ENCODE measurements at places on chromosomes 7 and 10.

DNA sequence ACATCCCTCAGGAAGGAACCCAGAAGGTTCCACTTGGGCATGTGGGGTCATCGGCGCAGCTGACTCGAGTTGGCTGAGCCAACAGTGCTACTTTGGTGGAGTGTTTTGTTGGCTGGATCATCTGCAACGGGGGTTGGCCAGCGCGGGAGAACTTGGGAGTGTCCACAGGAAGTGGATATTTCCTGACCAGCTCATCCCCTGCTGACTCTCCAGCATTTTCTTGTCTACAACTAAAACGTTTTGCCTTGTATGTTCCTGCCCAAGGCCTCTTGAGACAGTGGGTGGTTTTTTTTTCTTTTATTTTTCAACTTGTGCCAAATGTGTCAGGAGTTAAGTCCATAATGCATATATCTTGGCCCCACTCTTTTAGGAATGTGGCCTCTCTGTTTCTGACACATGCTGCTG is 208.6 kb downstream of the ZNF365 start:
- DNase-seq, result no peak

DNA sequence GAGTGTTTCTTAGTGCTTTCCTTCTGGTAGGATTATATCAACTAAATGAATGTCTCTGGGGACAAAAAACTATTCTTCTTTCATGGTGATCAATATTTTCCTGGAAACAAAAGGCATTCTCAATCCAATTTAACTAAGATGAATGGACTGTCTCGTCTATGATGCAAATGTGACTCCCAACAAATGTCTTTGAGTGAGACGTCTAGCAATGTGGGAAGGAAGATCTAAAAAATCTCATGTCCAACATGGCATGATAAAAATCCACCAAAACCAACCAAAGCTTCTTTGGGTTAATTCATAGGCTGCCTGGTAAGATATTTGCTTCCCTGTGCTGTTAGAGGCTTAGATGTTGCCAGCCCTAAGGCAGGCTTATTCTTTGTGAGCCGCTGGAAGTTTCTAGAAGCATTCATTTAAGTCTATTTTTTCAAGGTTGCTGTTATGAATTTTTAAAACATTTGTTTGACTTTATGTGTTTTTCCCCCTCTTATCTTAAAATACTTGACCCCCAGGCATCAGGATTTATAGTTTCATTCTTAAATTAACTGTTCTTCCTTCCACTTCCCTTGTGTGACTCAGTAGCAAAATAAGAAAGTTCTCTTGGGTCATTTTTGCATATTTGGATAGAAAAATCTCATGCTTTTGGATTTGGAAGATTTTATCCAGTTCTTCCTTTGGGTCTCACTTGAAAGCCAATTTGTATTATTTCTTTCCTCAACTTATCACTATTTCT is 156.3 kb downstream of the NRP1 start:
- DNase-seq, result no peak

GRCh38 chr7:42972699-42973500 is 40.7 kb downstream of the MRPL32 start:
- DNase-seq, result no peak

DNA sequence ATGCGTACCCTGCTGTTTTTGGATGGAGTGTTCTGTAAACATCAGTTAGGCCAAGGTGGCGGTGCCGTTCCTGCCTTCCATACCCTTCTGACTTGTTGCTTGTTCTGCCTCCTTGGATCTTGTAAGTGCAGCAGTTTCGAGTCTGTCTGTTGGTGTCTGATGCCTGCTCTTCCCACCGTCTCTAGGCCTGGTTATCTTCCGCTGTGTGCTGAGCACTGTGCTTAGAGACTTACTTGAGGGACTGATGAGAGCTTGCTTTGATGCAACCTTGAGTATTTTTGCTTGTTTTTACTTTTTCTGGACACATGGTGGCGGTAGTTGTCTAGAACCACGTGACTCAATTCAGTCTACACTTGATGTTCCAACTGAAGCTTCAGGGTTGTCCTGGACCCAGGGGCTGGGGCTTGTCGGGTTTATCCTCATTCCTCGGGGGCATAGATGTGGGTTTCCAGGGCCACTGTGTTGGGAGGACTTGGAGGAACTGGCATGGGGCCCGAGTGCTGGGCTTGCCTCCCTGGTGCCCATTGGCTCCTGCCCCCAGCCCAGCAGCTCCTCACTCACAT is 14.4 kb upstream of the SPRN start:
- no peak for DNase-seq

DNA sequence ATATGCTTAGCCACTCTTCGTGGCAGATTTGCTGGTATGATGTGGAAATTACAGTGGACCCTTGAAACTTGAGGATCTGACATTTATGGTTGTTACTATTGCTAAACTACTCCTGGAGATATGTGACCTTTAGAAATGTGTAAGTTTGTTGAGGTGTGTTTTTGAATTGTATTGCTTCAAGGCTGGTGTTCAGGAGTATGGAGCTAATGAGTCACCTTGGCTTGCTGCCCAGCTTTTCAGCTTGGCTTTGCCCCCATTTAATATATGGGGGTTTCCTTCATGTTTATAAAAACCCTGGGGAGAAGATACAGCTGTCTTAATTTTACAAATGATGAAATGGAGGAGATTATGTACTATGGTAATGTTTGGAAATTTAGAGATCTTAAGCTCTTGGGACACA is 11.6 kb downstream of the HBP1 start:
- no peak for DNase-seq

DNA sequence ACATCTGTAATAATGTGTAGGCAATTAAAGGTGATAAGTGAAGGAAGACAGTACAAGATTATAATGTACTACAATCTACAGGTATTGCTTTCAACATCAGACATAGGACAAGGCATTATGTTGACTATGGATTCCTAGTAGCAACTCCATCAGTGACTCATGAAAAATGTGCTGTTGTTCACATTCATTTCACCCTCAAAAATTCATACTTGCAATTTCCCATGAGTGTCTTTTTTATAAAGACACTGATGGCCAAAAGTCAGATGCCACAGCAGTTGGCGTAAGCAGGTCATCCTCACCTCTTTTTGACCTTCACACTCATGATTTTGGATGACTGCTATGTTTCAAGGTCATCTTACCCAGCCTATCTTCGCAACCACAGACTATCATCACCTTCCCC is 100.0 kb upstream of the AMPH start:
- no peak for DNase-seq

GRCh38 chr7:126702242-126703016 is 550.3 kb downstream of the GRM8 start:
- DNase-seq, result no peak

DNA sequence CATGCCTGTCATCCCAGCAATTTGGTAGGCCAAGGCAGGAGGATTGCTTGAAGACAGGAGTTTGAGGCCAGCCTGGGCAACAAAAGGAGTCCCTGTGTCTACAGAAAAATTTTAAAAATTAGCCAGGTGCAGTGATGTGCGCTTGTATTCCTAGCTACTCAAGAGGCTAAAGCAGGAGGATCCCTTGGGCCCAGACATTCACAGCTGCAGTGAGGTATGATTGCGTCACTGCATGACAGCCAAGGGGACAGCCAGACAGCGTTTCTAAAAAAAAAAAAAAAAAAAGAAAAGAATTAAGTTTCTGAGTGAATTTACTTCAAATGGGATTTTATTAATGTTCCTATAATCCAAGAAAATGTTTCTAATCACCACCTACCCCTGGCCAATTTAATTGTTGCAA is 87.4 kb upstream of the RNF148 start:
- no peak for DNase-seq

- DNase-seq, result peak; percentile 92
These were observed 82.7 kb downstream of the ZRANB1 start for GRCh38 chr10:125024497-125025234.

All from NCI-H146 (cell line).